ENCODE measurements at places on chromosomes 5 and 9. TPM values are rescaled to one million over a fixed set of nuclear protein-coding genes. Genes with fewer than 3 reads are reported as not detected.

The PPP1R26 gene
- 28.3 TPM for polyA plus RNA-seq

The FAM163B gene
- 0.21 TPM for polyA plus RNA-seq

The SLIT3 gene
- 51.1 TPM for polyA plus RNA-seq

The CDO1 gene
- 17.8 TPM for polyA plus RNA-seq

The DMRT2 gene
- polyA plus RNA-seq = 3.2 TPM

The ADRA1B gene
- polyA plus RNA-seq = 2.4 TPM

The DRD1 gene
- not detected for polyA plus RNA-seq

GRCh38 chr5:54944364-54944763, 41.0 kb downstream of the ESM1 start:
- DNase-seq = no peak

DNA sequence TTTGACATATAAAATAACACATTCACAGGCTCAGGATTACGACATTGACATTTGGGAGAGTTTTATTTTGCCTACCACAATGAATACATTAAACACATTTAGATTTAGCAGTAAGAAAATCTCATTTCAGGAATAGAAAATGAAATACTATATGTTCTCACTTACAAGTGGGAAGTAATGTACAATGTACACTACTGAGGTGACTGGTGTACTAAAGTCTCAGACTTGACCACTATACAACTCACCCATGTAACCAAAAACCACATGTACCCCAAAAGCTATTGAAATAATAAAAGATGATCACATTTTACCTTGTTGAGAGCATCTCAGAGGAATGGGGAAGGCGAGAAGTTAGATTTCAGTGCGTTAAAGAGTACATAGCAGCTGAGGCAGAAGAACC, 1202.4 kb upstream of the SEMA6A start:
- no peak for DNase-seq

DNA sequence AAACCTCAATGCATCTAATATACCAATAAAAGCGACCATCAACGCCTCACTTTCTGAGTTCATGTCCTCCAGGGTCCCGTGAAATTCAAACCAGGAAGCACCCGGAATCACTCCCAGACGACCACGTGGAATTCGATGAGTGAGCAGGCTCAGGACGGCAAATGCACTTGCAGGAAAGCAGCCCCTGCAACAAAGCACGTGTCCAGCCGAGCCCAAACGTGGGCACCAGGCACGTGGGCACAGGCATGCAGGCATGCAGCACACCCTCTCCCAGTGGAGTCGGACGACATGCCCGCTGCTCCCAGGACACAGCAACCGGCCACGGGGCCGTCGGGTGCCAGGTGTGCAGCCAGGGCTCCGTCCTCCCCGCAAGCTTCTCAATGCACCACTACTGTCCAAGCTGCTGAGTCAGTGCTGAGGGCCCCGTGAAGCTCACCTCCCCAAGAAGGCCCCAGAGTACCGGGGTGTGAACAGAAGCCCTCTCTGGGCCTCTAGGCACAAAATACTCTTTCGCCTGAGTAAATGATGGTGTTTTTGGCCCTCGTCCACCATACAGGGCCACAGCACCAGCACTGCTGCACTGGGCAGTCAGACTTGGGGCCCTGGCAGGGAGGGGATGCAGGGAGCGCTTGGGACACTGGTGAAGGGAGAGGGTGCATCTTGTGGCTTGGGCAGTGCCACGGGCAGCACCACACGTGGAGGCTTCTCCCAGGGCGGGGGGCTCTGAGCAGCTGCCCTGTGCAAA, 87.6 kb downstream of the VAV2 start:
- no peak for DNase-seq

DNA sequence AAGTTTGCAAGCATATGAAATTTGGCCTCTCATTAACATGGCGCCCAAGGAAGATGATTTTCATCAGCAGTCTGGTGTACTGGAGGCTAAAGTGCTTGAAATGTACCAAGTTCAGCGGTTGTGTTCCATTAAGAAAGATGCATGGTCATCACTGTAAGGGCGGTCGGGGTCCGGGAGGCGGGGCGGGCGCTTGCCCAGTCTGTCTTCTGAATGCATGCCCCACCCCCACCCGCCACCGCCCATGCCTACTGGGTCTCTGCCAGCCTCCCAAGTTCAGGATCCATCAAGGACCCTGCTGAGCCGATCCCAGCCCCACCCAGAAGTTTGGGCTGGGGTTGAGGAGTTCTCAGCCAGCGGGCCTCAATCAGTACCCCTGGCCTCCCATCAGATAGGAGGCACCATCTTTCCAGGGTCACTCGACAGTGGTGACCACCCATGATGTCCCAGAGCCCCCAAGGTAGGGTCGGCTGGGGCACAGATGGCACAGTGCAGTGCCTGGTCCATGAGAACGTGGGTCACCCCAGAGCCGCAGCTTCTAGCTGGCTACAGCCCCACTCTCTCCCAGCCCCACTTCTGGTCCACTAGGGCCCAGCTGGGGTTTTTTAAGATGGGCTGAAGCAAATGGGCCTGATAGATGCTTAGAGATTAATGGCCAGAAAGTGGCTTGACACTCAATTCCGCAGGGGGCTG, 24.4 kb upstream of the PRDM12 start:
- DNase-seq = no peak

GRCh38 chr9:127941062-127941960, 3.7 kb upstream of the DPM2 start:
- no peak for DNase-seq

GRCh38 chr5:172773481-172774469, 2.8 kb upstream of the DUSP1 start:
- no peak for DNase-seq

GRCh38 chr5:138243794-138244193, 30.6 kb downstream of the GFRA3 start:
- DNase-seq = no peak

DNA sequence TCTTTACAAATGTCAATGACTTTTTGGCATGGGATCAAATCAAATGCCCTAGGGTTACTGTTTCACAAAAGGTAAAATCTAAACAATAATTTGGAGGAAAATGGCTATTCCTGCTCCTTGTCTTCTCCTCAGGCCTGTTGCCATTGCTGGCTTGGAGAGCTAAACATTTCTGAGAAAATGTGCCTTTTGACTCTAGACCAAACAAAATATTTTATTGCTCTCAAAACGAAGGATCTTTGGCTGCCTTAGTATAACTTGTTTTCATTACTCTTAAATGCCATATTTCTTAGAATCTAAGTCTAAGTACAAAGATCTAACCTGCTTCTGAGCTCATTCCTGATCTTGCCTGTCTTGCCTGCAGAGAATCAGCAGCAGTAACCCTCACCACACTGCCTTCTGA, 116.6 kb downstream of the MUSK start:
- no peak for DNase-seq

DNA sequence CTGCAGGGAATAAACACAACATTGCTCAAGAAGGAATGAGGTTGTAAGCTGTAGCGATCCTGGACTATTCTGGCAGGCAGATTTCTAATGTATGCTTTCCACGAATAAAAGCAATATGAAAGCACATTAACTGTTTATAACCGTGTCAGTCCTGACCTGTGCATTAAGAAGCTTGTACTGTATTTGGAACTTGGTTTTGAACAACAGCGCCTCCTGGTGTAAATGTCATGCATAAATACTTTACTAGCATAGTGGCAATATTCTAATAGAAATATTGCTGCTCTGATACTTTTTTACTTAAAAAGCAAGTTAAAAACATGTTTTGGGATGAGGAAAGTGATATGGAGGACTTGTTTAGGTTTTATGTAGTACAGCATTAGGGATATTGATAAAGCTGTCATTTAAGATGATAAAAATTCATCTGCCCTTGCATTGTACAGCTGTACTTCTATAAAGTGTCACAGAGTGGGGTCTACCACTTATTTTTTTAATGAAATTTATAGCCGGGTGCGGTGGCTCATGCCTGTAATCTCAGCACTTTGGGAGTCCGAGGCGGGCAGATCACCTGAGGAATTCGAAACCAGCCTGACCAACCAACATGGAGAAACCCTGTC, 70.7 kb upstream of the GNE start:
- peak; percentile 60 for DNase-seq

DNA sequence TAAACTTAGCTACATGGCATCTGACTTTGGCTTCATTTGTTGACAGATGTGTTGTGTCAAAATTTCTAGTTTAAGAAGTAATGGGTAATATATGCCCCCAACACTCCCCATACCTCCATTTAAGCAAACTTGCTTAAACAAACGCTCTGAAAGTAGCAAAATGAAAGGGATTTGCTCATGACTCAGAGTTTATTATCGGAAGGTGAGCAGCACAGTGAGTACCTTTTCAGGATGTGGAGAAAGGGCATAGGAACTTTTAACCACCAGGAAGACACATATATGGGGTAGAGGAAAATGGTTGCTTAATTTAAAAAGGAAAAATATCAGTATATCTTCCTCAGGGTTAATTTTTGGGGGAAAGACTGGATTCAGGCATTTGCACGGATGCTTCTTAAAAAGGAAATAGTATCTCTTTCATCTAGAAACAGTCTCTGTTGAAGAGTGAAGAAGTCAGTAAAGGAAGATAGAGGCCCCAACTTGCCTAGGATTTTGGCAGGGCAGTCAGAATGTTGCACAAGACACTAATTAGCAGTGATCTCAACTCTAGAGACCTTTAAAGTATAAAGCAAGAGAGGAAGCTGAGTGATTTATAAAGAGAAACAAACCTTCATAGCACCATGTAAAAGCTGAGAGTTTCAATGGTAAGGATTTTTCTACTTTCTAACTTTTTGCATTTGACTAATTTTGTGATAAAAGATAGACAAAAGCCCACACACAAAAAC, 155.1 kb downstream of the TRIO start:
- DNase-seq = no peak

DNA sequence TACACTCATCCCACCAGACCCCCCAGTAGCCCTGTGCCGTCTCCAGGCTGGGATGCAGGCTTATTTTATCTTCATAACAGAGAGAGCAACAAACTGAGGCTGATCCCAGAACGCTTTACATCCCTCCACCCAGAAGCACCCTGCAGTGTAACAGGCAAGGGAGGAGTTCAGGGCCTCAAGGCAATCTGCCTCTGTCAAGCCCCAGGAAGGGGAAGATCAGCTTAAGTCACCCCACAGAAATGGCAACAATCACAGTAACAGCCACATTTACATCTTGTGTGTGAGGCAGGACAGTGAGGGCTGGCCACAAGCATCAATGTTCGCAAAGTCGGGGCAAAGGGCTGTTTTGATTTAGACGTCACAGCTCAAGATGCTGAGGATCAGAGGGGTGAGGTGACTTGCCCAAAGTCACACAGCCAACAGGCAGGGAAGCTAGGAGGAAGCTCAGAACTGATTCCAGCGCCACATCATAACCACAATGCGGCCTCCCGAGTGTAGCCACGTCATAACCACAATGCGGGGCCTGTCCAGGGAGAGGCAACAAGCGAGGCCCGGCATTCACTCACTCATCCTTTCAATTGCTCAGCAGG, 14.4 kb downstream of the STK10 start:
- DNase-seq = no peak

DNA sequence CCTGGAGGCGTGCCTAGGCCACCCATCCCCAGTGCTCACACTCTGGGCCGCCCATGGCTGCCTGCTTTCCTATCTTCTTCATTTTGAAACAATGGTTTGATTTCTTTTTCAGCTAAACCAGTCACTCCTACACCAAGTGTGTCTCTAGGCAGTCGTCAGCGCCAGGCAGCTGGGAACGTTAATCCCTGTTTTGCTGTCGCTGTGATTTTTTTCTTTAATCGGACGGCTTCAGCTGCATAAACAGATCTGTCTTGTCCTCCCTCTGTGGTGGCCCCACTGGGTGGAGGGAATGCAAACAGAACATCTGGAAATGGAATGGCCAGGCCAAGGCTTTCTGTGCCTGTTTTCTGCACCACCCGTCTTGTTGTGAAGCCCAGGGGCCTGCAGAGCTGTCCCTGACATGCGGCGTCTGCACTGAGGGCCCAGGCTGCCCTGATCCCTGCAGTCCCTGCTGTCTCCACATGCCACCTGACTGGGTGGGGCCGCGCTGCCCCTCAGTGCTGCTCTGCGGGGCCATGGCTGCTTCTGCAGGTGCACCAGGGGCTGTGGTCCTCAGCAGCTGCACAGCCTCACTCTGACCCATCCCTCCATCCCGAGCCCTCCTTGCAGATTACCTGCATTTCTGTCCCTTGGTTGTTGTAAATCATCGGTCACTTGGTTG, 51.5 kb downstream of the WNK2 start:
- peak; percentile 54 for DNase-seq

- no peak for DNase-seq
Measured at GRCh38 chr5:118844351-118844750, 144.0 kb downstream of the DTWD2 start.

DNA sequence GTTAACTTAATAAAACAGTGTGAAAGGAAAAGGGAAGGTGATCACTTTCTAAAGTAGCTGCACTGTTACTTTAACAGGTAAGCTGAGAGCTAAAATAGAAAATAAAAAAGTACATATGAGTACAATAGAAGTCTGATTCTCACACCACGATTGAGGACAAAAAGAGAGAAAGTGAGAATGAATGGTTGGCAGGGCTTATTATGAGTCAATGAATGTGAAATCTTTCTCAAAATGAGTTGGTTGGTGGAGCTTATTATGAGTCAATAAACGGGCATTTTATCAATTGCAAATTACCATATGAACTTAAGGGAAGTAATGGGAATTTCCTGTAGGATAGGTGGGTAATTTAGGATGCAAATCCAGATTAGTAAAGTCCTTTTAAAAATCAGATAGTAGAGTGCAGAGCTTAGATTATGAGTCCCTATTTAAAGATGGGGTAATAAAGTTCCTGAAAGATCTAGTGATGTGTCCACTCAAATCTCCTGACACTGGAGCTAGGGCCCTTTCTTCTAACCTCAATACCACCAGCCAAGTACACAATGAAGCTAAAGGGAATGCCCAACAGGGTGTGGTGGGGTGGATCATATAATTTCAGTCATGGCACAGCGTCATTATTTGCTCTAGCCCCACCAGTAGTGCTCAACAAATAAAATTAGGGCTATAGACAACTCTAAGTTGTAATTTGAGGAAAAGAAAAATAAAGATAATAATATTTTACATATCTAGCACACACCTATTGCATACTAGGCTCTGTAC, 21.1 kb upstream of the TLR4 start:
- DNase-seq = no peak

GRCh38 chr5:1657161-1657741, 133.5 kb upstream of the LPCAT1 start:
- no peak for DNase-seq

- no peak for DNase-seq
Measured at GRCh38 chr9:76162086-76162730, 232.0 kb downstream of the RFK start.

- DNase-seq = no peak
Measured at GRCh38 chr9:76690246-76690972, 73.8 kb upstream of the PCA3 start.

- DNase-seq = no peak
Measured at GRCh38 chr5:16773991-16774390, 157.2 kb upstream of the RETREG1 start.

DNA sequence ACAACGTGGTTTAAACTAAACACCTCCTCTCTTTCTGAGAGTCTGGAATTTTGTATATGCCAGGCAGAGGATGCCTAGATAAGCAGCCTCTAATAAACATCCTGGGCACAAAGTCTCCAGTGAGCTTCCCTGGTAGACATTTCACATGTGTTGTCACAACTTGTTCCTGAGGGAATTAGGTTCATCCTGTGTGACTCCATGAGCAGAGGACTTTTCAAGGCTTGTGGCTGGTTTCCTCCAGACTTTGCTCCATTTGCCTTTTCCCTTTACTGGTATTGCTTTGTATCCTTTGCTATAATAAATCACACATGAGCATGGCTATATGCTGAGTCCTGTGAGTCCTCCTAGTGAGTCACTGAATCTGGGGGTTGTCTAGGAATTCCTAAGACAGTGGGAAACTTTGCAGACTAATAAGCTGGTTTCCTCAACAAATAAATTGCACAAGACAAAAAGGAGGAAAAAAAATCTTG, 77.4 kb downstream of the NR2F1-AS1 start:
- DNase-seq = no peak

- no peak for DNase-seq
Measured at GRCh38 chr5:74865256-74865803, 857 bp downstream of the FAM169A start.
